ENCODE measurements at places on chromosomes 11 and 22.

DNA sequence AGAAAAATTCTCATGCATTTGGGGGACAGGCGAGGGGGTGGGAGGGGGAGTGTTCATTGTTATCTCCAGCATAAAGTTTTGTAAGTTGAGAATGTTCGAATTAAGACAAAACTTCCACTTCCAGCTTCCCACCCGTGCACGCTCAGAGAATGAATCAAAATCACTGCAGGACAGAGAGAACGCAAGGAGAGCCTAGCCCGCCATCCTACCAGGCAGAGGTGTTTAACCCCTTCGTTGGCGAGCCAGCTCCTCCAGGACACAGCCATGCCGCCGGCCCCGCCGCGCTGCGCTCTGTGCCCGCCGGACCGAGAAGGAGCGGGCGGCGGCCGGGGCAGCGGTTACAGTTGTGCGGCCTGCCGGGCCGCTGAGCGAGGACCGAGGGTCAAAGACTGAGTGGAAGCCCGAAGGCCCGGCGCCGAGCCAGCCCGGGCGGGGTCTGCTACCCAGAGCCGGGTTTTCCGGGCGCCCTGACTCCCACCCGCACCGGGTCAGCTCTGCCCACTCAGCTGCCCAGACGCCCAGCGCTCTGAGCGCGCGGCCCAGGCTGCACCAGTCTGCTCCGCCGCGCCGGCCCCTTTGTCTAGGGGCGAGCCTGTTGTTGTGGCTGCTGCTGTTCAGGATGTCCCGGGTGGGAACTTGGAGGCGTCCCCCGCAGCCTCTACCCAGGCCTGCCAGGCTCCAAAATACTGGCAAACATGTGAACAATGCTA, at the start of gene NOX4:
Gene NOX4, minus strand, starts transcription at position 395 of the 710 bp plus-strand sequence. Its CDS starts 129 bp downstream, at position 266.
- no peak for DNase-seq

DNA sequence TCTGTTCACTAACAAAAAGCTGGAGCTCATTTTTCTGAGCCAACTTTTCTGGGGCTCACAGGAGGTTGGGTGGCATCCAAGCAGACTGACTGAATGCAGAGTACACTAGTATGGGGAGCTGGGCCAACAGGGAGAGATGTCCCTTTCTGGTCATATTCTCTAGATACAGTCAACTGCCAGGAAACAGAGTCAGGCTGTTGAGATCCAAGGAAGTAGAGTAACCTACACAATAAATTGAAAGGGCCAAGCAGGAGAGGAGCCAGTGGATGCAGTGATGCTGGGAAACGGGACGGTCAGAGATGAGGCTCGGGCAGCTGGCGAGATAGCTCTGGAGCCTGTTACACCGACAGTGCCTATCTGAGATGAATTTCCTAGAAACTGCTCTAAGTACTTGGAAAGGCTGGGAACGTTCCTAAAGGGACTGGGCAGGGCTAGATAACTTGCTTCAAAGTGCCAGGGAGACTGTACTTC, 71.1 kb downstream of the LARGE2 start:
- no peak for DNase-seq

DNA sequence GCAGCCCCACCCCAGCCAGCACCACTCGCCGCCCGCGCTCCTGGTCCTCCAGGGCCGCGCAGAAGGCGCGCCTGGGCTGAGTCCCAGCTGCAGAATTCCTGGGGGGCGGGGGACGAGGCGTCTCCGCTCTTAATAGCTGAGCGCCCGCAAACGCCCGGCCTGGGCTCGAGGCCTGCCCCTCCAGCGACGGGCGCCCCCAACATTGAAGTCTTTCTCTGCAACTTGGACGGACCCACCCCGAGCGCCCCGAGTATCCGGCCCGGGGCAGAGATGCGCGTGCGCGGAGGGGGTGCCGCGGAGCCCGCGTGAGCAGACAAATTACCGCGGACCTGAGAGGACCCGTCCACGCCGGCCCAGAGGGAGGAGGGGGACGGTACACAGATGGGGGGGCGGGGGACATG, 6.7 kb upstream of the SYT7 start:
- DNase-seq = peak; percentile 35

DNA sequence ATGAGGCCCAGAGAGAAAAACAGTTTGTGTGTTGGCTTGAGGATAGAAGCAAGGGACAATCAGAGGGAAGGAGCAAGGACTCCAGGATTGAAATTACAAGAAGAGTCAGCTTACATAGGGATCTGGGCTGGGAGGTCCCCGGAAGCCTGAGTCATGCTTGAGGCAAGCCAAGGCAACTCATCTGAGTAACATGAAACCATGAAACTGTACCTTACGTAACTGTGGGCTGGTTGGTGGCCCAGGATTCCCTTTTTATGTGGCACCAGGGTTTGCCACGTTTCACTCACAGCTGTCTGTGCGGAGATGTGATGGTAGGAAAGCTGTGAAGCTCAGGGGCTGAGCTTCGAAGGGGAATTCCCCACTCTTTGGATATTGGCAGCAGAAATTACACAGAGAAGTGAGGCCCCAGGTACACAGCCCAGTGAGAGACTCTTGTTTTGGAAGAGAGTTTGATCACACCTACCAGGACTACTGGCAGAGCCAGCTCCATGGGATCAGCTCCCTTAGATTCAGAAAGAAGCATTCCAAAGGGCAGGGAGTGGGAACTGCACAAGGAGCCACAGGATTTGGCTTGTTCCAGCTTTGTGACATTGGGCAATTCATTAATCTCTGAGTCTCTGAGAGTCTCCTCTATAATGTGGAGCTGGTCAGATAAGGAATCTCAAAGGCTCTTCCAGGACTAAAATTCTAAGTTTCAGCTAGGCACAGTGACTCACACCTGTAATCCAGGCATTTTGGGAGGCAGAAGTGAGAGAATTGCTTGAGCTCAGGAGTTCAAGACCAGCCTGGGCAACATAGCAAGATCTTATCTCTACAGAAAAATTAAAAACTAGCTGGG, 7.8 kb downstream of the SLC5A1 start:
- peak; percentile 56 for DNase-seq

DNA sequence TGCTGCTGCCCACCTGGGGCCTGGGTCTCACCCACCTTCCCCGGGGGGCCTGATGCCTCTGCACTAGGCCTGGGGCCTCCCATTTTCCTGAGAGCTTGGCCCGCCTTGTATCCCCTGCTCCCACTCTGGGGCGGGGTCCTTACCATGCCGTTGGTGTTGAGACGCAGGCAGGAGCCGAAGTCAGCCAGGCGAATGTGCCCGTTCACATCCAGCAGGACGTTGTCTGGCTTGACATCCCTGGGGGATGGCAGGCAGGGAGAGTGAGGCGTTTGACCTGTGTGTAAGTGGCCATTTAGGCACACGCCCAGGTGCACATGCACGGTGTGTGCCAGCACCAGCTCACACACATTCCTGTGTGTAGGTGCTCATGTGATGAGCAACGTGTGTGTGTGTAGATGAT, 5.1 kb downstream of the CDC42BPG start:
- DNase-seq = no peak

DNA sequence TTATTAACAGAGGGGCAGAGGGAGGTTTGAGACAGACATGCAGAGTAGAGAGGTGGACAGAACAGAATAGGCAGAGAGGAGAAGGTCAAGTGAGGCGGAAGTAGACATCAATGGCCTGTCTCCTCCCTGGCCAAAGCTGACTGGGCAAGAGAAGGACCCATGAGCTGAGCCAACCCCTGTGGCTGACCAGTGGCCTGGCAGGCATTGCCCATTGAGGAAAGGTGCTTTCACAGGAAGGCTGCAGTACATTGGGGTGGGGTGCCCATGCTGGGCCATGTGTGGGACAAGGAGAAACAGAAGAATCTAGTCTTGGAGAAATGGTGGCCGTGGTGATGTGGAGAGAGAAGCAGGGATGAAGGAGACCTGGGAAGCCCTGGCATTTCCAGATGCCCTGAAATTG, 76.0 kb downstream of the MYEOV start:
- DNase-seq = peak; percentile 0

DNA sequence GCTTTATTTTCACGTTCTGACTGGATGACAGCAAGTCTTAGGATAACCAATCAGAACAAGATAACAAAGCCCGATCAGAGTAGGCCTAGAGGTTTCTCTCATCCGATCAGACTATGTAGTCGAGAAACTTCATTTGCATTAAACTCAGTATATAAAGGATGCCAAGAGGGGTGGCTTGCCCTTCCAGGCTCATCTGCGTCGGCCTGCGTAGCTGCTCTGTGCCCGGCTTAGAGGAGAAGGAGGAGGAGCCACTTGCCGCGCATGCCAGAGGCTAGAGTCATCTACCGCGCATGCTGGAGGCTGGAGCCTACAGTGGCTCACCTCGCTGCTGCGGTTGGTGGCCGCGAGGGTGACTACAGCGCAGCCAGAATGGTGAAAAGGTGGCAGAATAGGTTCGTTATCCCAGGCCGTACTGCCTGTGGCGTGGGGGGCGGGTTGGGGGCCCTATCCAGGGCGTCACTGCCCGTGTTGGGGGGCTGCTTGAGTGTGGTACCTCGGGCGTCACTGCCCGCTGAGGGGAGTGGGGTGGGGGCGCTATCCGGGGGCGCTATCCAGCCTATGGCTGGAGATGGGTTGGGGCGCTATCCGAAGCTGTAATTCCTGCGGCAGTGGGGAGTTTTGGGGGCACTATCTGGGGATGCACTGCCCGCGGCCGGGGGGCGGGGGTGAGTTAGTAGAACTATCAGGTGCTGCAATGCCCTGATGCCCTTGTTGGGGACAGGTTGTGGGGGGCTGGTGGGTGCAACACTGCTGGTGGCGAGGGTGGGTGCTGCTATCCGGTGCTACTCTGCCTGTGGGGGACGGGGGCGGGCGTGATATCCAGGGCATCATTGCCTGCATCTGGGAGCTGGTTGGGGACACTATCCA, at the start of gene RFPL2:
Gene RFPL2, minus strand, starts transcription at position 218 of the 867 bp plus-strand sequence. CDS start 2,622 bp downstream, outside the sequence.
- DNase-seq = peak; percentile 46

GRCh38 chr11:93740730-93741093, 583 bp downstream of the TAF1D start:
- peak; percentile 74 for DNase-seq

GRCh38 chr11:129951201-129951865, 51.3 kb downstream of the PRDM10 start:
- DNase-seq = no peak

- no peak for DNase-seq
Observed at GRCh38 chr11:68546555-68546954, 86.0 kb downstream of the PPP6R3 start.

- DNase-seq = no peak
Observed at GRCh38 chr11:46526216-46527215, 67.3 kb downstream of the AMBRA1 start.

DNA sequence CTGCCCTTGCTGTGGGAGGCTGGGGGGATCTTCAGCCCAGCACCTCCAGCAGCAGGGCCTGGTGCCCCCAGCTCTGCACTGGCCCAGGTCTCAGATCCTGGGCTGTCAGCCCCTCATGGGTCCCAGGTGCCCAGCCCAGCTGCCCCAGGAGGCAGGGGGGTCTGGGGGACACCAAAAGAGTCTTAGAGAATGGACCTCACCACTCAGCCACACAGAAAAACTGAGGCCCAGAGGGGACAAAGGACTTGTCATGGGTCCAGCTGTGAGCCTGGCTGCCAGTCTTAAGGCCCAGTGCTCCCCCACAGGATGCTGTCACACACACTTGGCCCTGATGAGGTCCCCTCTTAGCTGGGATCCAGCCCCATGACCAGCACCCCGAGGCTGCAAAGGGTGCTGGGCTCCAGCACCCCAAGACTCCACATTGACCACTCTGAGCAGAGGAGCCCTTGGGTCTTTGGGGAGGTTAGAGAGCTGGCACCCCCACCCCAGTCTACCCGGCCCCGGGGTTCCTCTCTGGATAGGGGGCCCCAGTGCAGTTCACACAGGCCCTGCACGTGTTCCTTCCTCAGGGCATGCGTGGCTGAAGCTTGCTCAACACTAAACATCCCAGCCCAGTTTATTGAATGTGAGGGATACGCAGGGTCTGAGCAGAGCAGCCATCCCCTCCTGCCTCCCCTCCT, 54.4 kb downstream of the IGLL5 start:
- no peak for DNase-seq

GRCh38 chr11:115198321-115198741, 305.9 kb downstream of the CADM1 start:
- DNase-seq = no peak

GRCh38 chr11:123584186-123584585, 70.2 kb downstream of the SCN3B start:
- no peak for DNase-seq

DNA sequence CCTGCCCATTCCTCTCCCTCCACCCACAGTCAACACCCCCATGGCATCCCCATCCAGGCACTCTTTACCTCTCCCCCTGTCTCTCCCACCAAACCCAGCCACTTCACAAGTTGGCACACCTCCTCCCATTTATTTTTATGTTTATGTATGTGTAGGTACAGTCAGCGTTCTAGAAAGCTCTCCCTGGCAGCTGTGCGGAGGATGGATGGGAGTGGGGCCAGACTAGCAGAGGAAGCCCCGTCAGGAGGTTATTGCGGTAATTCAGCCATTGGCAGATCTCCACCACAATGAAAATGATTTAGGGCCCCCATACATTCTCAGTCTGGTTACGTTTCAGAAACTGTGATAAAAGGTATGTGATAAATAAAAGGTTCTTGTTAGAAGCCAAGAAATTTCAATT, 51.3 kb downstream of the BTG4 start:
- no peak for DNase-seq

DNA sequence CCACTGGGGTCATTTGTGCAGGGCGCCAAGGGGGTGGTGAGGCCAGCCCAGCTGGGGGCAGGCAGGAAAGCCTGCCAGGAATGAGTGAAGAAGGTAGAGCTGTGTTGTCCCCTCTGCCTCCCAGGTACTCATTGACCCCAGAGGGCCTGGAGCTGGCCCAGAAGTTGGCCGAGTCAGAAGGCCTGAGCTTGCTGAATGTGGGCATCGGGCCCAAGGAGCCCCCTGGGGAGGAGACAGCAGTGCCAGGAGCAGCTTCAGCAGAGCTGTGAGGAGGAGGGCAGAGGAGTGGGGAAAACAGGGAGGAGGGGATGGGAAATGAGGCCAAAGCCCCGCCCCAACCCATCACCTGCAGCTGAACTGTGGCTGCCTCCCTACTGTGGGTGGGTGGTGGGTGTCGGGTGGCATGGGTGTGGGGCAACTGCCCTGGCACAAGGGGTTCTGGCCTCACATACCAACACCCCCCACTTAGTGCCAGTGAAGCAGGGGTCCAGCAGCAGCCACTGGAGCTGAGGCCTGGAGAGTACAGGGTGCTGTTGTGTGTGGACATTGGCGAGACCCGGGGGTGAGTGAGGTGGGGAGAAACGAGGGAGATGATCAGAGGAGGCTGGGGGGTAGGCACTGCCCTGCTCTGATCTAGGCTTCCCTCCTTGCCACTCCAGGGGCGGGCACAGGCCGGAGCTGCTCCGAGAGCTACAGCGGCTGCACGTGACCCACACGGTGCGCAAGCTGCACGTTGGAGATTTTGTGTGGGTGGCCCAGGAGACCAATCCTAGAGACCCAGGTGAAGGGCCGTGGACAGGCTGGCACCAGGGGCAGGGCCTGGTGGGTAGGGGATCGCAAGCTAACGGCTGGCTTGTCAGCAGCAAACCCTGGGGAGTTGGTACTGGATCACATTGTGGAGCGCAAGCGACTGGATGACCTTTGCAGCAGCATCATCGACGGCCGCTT, 3.0 kb downstream of the MUS81 start:
- DNase-seq = no peak

- peak; percentile 35 for DNase-seq
Observed at GRCh38 chr11:65384301-65384889, 1.9 kb upstream of the SLC25A45 start.
